ENCODE measurements at places on chromosomes 1 and 21.

- no peak for DNase-seq
Observed at GRCh38 chr1:51745304-51745570, 128.3 kb downstream of the OSBPL9 start.

DNA sequence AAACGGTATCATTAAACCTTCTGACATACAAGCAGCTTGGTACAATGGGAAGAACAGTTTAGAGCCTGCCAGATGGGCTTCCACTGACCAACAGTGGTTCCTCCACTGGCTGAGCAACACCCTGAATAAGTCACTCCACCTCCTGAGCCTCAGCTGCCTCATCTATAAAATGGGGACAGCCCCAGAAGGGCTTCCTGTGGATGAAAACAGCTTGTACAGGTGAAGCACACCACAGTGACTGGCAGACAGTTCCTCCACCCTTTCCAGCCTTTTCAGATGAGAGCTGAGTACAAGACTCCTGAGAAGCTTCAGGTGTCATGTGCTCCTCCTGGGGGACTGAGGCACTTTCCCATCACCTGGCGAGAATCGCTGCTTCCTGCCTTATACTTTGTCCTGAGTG lies 2.1 kb downstream of the CAPZB start:
- DNase-seq: no peak

GRCh38 chr1:1059494-1060280 lies 14.4 kb downstream of the RNF223 start:
- DNase-seq: peak; percentile 93

- no peak for DNase-seq
Observed at GRCh38 chr1:234091876-234092275, 187.4 kb downstream of the SLC35F3 start.

DNA sequence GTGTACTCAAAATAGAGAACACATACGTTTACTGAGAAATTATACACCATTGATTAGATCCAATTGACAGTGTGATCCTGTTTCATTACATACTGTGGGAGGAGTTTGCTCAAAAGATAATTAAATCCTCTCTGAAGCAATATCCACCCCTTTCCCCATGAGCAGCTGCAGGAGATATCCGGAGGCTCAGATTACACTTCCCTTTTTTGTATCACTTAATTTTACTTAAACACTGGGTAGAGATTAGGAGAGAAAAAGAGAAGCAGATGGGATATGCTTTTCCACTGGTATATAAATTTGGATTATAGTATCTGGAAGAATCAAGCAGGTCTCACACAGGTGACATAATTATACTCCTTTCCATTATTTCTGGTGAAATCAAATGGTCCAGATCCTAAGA lies 333.3 kb upstream of the ZRANB2 start:
- DNase-seq: no peak

DNA sequence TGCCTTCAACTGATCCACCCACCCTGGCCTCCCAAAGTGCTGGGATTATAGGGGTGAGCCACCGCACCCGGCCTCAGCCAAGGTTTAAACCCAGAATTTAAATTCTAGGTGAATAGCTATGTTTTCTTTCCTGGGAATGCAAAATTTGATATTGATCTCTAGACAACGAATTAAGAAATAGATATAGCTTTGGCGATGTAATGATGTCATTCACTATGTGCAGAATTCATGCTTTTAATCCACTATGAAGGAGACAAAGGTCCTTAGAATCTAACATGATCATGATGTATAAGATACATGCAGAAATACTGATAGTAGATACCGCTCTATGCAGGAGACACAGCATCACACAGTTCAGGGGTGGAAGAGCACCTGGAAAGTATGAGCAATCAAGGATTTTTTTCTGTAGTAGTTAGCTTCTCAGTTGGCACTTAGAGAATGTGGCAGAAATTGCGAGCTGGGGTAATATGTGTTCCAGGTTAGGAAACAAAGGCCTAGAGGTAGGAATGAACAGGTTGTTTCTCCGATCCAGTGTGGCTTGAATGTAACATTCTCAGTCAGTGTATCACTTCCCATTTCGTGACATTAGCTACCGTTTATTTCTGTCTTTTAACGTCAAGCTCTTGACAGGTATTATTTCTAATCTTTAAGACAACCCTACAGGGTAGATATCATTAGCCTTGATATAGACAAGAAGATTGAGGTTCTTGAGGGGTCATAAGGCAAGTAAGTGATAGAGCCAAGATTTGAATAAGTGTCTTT lies 3.0 kb upstream of the CEP350 start:
- no peak for DNase-seq

- DNase-seq: no peak
Observed at GRCh38 chr21:41170859-41171609, 3.1 kb downstream of the BACE2 start.

- no peak for DNase-seq
Observed at GRCh38 chr1:57576756-57577155, 152.9 kb upstream of the DAB1 start.

- no peak for DNase-seq
Observed at GRCh38 chr1:153985341-153985912, 712 bp downstream of the RAB13 start.

- DNase-seq: no peak
Observed at GRCh38 chr1:28830814-28831213, 18.8 kb downstream of the OPRD1 start.

DNA sequence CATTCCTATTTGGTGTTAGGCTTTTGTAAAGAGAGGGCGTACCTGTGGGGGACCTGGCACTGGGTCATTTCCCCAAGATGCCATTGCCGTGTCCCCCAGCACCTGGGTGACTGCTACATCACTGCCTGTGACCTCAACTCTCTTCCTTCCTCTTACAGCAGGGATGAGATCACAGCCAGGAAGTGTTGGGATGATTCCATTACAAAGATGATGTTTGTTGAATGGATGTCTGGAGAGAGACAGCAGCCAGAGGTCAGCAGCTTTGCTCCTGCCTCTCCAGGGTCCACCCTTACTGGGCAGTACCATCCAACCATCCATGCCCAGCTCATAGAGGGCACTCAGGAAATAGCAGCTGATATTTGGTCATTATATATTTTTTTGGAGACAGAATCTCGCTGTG lies 35.1 kb downstream of the TMEM51 start:
- DNase-seq: no peak

DNA sequence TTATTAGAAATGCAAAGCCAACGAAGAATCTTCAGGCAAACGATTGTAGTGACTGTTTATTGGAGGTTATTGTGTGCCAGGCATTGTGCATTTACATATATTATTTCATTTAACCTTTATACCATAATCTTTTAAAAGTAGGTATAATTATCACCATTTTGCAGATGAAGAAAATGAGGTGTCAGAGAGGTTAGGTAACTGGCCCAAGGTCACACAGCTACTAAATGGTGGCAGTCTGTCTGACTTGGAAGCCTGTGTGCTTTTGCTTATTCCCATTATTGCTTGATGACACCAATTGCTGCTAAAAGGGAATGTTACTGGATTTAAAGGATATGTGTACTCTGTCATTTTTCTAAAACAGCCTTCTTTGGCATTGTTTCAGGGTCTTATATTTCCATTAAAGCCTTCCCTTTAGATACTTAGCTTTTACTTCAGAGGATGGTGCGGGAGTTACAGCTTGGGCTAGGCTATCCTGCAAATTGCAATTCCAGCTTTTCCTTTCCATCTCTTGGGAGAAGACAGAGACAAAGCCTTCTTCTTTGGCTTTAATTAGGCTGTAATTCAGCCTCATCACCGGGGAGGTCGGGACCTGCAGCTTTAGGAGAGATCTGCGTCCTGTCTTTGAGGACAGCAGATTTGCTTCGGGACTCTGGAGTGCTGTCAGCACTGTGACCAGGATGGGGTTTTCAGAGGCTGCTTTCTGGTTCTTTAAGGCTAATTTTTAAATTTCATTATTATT lies 37.4 kb upstream of the ERRFI1 start:
- no peak for DNase-seq
